ENCODE measurements at places on chromosomes 1 and 21. TPM values are rescaled to one million over a fixed set of nuclear protein-coding genes. Genes with fewer than 3 reads are reported as not detected.

Gene CD34
- 17.7 TPM for total RNA-seq

Gene VAMP4
- total RNA-seq: 12.3 TPM

Gene DUSP23
- 37.5 TPM for total RNA-seq

Gene RGSL1
- total RNA-seq: not detected

Gene ERICH3
- 2.1 TPM for total RNA-seq

Data from ovary (tissue), 10 donors.